GF-D8 (cell line): ENCODE measurements at places on chromosomes 2 and 18.

- DNase-seq: no peak
Measured at GRCh38 chr2:170369894-170370293, 191.9 kb downstream of the MYO3B start.

DNA sequence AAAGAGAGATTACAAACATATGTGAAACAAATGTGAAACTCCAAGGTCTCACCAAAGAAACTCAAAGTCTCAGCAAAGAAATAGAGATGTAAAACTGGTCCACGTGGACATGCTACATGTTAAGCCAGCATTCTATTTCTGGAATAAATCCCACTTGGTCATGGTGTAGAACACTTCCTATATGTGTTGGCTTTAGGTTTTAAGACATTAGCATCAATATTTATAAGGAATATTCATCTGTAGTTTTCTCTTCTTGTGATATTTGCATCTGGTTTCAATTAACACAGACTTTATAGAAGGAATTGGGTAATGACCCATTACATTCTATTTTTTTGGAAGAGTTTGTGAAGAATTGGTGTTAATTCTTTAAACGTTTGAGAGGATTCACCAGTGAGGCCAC, 133.1 kb downstream of the COPS8 start:
- DNase-seq: no peak

DNA sequence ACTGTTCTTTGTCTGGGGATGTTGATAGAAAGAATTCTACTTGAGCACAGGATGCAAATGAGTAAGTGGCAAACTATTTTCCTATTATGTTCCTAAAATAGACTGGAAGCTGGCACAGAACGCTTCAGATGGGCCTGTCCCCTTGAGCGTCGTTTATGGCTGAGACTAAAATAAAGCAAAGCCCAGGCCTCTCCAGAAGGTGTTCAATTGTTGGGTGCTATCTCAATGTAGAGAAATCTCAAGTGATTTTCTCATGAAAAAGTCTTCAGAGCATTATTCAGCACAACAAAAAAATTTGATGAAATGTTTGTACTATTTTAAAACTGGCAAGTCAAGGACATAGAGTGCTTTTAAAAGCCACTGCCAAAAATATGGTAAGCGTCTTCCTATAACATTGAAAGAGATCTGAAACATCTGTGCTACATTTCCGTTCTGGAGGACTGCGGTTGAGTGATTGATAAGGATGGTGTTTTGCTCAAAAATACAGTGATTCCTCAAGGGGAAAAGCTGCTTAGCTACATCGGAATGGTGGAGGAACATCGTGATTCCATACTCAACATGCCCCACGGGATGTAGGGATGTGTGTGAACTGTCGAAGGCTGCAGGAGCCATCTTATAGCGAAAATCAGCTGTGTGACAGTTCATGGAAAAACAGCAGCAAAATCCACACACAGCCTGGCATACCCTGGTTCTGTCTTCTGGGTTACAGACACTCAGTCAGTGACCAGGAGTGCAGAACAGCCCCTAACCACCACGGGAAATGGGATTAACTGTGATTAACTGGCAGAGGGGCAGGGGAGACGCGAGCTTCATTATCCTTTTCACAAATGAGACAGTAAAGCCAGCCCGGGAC, 10.4 kb upstream of the LRRFIP1 start:
- DNase-seq: no peak

GRCh38 chr2:109371481-109372170, 242.1 kb downstream of the SEPTIN10 start:
- no peak for DNase-seq

GRCh38 chr18:30280861-30281470, 761.6 kb downstream of the DSC3 start:
- no peak for DNase-seq

- no peak for DNase-seq
Measured at GRCh38 chr2:12008425-12009061, 262.1 kb downstream of the LPIN1 start.

DNA sequence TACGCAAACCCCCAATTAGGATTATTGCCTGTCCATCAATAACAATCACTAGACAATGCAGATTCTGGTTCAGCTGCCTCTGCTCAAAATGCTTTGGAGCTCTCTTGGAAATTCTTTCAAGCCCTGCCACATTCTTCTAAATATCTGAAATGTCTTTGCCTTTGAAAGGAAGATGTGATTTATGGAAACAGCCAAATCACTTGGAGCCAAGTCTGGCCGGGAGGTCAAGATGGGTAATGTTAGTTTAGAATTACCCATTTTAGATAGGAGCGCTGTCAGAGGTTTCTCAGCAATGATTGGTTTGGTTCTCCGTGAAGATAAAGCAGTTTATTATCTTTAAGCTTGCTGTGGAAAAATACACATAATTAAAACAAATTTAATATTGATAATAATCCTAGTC, 306.7 kb downstream of the SETBP1 start:
- DNase-seq: no peak

- no peak for DNase-seq
Measured at GRCh38 chr2:203891474-203891873, 23.9 kb downstream of the CTLA4 start.

DNA sequence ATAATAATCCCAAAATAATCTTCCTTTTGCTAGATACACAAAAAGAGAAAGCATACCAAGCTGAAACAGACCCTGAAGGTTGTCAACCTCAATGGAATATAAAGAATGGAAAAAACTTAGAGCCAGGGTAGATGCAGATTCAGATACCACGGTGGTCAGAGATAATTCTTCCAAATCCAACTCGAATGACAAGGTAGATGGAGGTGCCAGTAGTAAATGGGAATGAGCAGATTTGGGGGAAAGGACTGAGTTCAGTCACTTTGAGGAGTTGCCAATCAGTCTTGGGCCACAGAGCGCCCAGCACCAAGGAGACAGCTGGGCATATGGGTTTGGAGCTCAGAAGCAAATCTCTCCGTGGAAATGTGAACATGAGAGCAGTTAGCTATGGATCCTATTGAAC, 3.4 kb upstream of the CHMP1B start:
- DNase-seq: no peak

- DNase-seq: no peak
Measured at GRCh38 chr18:43350176-43350575, 72.9 kb upstream of the SYT4 start.

DNA sequence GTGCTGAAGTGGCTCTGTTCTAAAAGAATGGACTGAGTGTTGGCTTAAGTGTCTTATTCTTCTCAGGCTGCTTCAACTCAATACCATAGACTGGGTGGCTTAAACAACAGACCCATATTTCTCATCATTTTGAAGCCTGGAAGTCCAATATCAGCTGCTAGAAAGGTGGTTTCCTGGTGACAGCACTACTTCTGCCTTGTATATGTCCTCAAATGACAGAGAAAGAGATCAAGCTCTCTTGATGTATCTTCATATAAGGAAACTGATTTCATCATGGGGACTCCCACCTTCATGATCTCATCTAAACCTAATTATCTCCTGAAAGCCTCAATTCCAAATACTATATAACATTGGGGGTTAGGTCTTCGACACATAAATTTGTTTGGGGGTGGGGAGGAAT, 449.7 kb upstream of the DSEL start:
- DNase-seq: no peak

DNA sequence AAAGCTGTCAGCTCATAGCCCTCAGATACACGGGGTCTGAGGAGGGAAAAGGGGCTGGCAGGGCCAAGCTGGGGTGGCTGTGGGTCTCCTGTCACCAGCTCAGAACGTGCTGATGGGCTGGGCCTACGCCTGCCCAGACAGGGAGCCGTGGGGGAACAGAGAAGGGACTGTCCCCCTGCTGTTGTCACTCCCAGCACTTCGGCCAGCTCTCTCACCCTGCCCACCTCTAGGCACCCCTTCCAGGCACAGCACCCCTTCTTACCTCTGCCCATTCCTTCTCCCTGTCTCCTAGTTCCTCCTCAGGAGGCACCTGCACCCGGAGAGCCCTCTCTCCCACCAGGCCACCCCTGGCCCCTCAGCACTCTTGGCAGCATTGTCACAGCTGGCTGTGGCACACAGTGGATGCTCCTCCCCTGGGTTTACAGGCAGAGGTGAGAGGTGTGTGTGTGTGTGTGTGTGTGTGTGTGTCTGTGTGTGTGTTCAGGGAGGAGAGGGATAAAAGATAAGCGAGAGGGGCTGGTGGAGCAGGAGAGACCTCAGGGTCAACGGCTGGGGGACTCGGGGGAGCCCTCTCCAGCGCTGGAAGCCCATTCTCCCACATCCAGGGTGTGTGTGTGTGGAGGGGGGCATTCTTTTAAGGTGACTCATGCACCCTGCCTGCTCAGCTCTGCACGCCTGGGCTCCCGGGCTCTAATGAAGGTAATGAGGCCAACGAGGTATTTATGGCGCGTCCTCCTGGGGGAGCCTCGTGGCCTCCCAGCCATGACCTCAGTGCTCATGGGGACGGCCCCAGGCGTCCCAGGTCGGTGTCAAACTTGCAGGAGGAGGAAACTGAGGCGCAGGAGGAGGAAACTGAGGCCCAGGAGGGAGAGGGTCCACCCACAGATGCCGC, 66.1 kb upstream of the SMAD7 start:
- no peak for DNase-seq

DNA sequence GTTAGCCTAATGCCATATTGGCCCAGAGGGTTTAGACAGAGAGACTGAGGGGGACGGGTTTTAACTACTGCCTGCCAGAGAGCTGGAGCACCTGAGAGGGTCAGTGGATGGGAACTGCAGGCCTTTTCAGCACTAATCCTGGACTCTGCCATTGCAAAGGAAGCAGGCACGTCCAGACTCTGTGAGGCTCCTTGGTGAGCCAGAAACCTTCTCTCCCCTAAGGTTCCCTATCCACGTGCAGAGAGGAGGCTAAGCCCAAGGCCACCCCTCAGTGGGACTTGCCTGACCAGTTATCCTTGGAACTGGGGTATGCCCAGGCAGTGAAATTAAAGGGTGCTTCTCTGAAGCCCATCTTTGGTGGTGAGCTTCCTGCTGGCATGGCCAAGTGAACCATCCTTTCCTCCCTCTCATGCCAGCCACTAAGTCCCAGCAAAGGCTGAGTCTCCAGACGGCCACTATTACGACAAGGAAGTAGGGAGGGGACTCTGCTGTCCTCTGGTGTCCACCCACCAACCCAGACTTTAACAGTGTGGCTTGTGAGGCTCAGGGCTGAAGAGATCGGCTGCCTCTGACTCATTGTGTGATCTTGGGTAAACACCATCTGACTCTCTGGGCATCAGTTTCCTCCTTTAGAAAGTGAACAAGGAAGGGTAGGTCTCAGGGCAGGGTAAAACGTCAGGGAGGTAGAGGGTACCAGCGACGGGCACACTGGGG, 3.9 kb upstream of the MLPH start:
- no peak for DNase-seq

- peak; percentile 2 for DNase-seq
Measured at GRCh38 chr2:10048501-10049171, 5.3 kb downstream of the KLF11 start.

DNA sequence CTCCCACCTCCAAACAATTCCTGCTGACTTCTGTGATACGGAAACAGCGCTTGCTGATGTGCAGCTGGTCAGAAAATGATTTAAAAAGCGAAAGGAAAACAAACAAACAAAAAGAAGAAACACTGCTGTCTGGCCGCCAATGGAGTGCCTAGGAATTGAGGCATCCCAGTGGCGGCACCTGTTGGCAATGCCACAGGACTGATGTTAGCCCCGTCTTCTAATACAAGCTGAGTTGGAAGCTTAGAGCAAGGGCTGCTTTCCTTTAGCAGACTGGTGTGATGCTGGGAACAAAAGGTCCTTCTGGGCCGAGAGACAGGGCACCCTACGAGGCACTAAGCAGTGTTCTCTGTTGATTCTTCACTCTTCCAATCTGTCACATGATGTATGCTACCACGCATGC, 163.6 kb upstream of the REV1 start:
- DNase-seq: no peak

DNA sequence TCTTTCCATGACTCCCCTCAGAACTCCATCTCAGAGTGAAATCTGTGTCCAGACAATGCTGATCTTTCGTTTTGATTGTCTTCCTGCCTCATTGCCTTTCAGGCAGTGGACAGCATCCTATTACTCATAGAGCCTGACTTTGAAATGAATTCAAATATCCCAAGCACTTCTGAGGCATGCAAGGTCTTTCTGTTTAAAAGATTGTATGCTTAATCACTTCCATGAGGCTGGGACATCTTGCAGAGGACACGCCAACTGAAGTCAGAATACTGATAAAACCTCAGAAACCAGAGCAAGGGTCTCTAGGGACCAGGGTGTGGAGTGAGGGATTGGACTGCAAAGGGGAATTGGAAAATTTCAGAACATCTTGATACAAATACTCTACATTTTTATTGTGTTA, 836.5 kb upstream of the ID2 start:
- no peak for DNase-seq

DNA sequence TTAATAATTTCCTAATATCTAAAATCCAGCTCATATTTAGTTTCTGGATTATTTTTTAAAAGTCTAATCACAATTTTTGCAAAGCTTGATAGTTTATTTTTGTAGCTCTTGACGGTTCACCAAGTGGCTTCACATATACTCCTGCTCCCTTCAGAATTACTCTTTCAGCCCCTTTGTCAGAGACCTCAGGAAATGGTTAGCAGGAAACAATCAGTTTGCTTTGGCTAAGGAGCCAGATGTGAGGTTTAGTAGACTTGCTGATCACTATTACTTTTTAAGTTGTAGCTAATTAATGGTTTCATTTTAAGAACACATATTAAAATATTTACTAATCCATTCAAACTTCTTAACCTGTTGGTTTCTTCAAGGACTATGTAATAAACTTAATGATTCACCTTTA, 2.3 kb downstream of the RBBP8 start:
- no peak for DNase-seq

GRCh38 chr2:178482437-178482836, 2.2 kb downstream of the PLEKHA3 start:
- DNase-seq: no peak

GRCh38 chr2:33145459-33145858, 198.7 kb downstream of the LTBP1 start:
- no peak for DNase-seq
